ENCODE measurements at places on chromosomes 5 and 9.

DNA sequence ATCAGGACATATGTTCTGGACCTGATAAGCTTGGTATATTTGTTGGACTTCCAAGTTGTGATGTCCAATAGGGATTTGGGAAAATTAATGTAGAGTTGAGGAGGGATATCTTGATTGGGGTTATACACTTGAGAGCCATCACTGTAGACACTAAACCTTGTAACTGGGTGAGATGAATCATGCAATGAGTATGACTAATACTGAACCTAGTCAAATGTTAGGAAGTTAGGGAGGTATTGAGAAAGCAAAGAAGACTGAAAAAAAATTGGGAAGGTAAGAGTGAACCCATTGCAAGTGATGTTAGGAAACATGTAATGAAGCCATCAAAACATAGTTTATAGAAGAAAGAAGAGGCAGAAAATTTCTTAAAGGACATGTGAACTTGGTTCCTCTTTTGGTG is 668.4 kb upstream of the CDH9 start:
- no peak for DNase-seq

- peak; percentile 10 for DNase-seq
Observed at GRCh38 chr5:75053304-75054133, 1.2 kb upstream of the GCNT4 start.

DNA sequence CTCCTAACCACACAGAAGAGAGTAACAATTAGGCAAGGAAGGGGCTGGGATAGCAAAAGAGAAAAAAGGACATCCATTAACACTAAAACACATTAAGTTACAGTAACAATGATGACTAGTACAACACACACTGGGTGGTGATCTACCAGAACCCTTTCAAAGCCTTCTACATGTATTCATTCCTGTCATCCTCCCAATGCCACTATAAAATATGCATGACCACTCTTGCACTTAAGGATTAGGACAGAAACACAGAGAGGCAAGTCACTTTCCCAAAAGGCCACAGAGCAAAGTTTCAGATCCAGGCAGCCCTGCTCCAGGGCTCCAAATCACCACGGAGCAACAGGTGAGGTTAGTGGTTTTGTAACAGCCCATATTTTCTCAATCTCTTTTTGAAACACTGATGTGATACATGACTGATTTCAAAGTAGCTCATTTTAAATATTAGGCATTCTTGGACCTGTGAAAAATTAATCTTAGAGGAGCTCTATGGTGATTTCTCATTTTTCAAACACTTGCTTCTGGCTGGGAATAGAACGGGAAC is 86.7 kb downstream of the AUH start:
- no peak for DNase-seq

DNA sequence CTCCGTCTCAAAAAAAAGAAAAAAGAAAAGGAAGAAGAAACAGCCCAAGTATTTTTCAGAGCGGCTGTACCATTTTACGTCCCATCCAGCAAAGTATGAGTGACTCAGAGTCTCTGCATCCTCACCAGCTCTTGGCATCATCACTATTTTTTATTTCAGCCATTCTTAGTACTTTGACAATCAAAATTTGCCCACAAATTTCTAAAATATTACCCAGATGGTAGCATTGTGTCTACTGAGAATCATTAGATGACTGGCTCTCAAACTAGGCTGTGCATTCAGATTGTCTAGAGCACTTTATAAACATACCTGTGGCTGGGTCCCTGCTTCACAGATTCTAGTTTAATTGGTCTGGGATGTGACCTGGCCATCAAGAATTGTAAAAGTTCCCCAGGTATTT is 21.6 kb upstream of the MELK start:
- no peak for DNase-seq

DNA sequence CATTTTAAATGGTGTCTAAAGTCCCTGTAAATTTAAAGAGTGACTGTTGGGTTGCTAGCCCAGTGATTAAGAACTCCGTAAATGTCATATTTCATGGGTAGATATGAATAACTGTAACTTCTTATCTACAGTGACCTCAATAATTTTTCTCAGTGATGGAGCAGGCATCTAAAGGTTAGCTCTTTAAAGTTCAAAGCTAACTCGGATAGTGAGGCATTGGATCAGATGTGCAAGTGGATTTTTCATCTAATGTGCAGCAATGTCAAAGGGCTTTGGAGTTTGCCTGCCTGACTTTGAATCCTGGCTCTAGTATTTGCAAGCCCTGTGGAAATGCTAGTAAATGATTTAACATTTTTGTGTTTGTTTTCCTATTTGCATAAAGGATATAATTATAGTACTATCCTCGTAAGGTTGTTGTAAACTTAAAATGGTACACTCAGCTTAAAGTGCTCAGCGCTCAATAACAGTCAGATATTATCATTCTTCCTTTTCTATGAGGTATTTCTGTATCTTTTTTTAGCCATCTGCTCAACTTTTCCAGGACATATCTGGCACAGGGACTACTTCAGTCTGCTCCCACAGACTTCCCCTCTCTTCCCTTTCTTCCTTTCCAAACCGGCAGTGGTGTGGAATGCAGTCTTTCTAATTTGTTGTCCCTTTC is 163.7 kb upstream of the ELL2 start:
- DNase-seq, result no peak

- no peak for DNase-seq
Observed at GRCh38 chr9:86521977-86522376, 167.8 kb upstream of the TUT7 start.

DNA sequence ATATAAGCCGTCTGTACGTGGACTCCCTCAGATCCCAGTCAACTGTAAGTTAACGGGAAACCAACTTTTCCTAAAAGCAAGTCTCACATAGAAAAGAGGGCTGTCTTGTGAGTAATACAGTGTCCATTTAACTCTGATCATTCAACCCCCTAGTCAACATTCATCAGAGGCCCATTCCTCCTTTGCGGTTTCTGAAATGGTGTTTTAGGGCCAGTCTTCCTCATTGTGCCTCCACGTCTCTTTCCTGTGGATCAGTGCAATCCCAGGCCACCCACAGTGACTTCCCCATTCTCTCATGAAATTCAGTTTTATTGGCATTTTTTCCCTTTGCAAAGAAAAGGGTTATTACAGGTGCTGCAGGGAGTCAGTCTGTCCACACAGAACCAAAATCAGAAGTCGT is 261.8 kb downstream of the NR3C1 start:
- DNase-seq, result no peak

DNA sequence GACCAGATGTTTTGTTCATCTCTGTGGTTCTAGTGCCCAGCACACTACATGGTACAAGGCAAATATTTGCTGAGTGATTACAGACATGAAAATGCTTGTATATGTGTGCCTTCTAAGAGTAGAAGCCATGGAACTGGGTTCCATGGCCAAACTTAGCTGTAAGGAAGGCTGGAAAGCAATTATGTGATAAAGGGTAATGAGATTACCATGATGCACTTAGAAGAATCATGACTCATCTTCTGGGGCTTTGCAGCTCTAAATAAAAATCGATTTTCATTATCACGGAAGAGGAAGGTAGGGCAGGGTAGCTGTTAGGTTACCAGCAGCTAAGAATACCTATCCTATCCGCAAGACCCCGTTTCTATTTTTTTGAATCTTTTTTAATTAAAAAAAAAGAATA is 28.0 kb downstream of the RFK start:
- DNase-seq, result no peak

DNA sequence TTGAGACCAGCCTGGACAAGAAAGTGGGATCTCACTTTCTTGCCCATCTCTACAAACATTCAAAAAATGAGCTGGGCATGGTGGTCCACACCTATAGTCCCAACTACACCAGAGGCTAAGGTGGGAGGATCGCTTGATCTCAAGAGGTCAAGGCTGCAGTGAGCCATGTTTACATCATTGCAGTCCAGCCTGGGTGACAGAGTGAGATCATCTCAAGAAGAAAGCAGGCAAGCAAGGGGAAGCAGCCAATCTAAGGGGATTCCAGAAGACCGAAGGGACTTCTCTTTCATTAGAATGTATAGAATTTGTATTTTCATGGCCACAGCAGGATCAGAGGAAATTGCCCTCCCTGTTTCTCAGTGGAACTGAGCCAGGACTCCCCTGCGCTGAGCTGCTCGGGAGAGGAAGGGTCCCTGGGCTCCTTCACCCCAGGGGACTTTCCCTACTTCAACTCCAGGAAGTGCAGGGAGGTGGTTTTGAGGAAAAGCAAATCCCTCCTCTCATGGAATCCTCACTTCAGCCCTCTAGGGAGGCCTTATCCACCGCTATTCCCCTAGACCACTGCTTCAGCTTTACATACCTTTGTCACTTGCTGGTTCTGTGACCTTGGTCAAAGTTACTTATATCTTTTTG is 12.1 kb downstream of the WWC1 start:
- DNase-seq, result no peak

DNA sequence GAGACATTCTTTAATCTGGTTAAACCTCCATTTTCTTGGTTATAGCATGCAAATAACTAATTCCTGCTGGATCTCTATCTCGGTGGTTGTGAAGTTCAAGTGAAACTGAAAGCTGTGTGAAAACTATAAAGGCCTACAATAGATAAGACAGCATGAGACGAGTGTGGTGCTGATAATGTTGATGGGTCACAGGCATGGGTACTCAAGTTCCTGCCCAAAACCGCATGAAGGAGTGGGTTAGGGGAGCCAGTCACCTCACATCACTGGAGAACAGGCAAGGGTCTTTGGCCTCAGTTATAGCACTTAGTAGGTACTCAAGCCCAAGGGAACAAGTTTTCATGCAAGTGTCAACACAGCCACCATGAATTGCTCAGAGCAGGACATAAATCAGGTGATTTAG is 16.7 kb downstream of the HMHB1 start:
- no peak for DNase-seq

- DNase-seq, result no peak
Observed at GRCh38 chr9:20321423-20322082, 300.7 kb downstream of the MLLT3 start.

GRCh38 chr9:135613946-135614805 is 25.2 kb downstream of the GLT6D1 start:
- no peak for DNase-seq

- no peak for DNase-seq
Observed at GRCh38 chr5:120017513-120017912, 388.2 kb downstream of the FAM170A start.

DNA sequence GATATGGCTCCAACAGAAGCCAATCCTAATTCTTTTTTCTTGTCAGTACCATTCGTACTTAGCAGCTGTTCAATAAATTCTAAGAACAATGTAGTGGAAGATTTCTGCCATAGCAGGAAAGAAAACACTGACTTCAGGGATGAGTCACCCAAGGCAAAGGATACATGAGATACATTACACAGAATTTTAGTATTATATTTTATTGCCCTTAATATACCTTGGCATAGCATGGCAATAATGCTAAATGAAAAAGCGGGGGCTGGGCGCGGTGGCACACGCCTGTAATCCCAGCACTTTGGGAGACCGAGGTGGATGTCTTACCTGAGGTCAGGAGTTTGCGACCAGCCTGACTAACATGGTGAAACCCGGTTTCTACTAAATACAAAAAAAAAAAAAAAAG is 619.1 kb upstream of the DAB2 start:
- no peak for DNase-seq

DNA sequence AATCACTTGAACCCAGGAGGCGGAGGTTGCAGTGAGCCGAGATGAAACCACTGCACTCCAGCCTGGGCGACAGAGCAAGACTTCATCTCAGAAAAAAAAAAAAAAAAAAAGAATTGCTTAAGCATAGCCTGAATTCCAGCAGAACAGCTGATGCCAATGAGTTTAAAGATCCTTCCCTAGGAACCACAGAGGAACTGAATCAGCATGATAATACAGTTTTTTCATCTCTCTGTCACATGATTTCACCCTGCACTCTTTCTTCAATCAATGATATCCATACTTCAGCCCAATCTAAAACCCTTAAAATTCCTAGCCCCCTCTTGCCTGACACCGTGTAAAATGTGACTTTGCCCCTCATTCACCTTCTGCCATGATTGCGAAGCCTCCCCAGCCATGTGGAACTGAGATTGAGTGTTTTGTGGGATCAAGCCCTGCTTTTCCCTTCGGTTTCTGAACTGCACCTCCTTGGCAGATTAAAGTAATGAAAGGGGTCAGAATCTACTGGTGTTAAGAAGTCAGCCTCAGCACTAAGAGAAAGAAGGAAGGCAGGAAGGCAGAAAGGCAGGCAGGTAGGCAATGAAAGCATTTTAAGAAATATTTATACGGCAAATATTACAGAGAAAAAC is 20.9 kb upstream of the DMXL1 start:
- no peak for DNase-seq

GRCh38 chr5:136159457-136159856 is 26.8 kb downstream of the SMAD5 start:
- DNase-seq, result no peak

GRCh38 chr5:7537573-7537972 is 141.6 kb downstream of the ADCY2 start:
- no peak for DNase-seq

DNA sequence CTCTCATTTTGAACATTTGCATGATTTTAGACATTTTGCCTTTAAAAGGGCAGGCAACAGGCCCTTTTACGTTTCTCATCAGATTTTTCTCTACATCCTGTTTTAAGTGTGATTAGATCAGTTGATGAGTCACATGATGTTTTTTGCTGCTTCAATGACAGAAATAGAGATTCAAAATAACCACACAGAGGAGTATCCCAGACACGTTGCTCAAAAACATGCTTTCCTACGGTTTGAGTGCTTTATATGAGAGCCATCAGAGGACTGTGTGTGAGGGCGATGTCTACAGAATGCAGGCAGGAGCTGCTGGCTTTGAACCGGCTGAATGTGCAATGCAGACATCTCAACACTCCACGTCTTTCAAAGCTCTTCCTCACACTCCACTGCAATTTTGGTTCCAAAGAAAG is 42.1 kb downstream of the OTULIN start:
- no peak for DNase-seq

- no peak for DNase-seq
Observed at GRCh38 chr9:38172586-38172985, 103.6 kb upstream of the SHB start.

- no peak for DNase-seq
Observed at GRCh38 chr9:98375138-98375726, 119.8 kb upstream of the TBC1D2 start.

DNA sequence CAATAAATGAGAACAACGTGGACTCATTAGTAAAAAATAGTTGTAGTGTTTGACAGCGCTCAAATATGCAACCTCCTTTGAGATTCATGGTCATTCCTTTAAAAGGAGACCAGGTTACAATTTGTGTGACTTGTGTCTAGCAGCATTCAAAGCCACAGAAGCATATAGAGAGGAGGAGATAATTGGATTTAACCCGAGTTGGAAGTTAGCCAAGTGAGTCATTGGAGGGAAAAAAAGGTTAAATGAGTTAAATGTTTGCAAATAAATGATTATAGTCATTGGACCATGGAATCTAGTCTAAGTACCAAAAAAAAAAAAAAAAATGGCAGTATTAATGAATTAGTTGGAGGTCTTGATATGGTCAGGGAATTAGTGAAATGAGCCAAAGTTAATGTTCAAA is 90.9 kb downstream of the ITGA1 start:
- DNase-seq, result no peak

GRCh38 chr5:140345919-140346347 is 470 bp downstream of the HBEGF start:
- DNase-seq, result no peak

DNA sequence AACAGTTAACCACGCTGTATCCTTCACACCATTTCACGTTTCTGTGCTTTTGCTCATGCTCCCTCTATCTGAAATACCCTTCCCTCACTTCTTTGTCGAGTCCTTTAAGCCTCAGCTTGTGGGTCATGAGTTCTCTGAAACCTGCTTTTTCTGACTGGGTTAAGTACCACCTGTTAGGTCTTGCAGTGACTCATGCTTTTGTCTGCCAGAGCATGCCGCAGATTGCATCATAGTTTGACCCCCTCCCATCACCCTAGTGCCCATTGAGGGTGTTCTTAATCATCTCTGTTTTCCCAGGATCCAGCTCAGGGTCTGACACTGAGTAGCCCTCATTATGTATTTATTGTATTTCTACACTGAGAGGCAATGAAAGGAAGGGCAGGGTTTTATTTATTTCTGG is 190.2 kb downstream of the ASTN2 start:
- DNase-seq, result no peak
